Activated CD4-positive, alpha-beta T cell treated with anti-CD3 and anti-CD28 coated beads, Interleukin-2, amount 50 U/mL, for 1 hour (primary cell): ENCODE measurements at places on chromosomes 3 and 15.

- no peak for DNase-seq
Measured at GRCh38 chr15:97317163-97317562, 643.3 kb upstream of the ARRDC4 start.

GRCh38 chr3:136671921-136672320 lies 80.3 kb downstream of the STAG1 start:
- no peak for DNase-seq

DNA sequence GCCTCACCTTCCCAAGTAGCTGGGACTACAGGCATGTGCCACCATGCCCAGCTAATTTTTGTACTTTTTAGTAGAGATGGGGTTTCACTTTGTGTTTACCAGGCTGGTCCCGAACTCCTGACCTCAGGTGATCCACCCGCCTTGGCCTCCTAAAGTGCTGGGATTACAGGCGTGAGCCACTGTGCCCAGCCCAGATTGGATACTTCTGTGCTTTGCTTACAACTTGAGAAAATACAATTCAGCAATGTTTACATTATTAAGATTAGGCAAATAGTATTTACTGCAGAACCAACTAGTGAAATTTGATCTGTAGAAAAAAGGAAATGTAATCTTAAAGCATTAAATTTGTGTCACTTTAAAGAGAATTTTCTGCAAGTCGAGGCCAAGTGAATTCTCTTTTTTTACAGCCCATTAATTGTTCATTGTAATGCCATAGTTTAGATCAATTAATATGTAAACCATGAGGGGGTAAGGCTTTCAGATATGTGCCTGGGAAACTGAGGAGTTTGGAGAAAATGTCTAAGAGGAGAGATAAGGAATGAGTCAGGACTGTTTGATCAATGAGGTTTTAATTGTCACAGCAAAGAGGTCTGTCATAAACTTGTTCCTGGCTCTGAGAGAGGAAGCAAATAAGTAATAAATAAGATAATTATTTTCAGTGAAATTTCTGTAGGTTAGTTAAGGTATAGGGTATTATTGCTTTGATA lies 15.3 kb downstream of the PYDC2 start:
- no peak for DNase-seq

DNA sequence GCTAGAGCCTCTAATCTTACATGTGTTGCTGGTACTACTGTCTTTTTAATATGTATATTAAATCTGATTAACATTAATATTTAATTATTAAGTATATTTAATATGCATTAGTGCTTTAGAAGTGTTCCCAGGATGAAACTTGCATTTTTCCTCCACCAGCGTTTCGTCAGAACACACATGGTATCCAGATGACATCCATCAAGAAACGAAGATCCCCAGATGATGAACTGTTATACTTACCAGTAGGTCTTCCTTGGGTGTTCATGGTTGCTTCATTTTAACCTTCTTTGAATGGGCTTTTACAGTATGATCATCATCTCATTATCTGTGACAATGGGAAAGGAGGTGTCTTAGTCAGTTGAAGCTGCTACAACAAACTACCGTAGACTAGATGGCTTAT lies 238.0 kb downstream of the TP63 start:
- no peak for DNase-seq

GRCh38 chr3:69510481-69511030 lies 124.7 kb upstream of the FRMD4B start:
- no peak for DNase-seq

- DNase-seq, result no peak
Measured at GRCh38 chr15:89096664-89097063, 8.4 kb downstream of the ABHD2 start.

DNA sequence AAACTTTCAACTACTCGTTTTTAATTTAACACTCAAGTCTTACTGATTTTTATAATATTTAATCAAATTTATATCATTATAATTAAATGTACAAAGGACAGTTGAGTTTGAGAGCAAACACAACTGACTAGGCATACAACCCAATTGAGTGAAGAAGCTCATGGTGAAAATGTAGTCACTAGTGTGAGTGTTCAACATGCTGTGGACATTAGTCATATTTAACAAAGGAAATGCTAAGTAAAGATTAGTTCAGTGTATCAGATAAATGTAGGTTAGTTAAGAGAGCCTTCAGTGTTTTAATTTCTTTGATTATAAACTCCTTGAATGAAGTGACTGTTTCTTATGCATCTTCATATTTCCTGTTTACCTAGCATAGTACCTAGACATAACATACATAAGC lies 444.2 kb upstream of the GOLIM4 start:
- no peak for DNase-seq

DNA sequence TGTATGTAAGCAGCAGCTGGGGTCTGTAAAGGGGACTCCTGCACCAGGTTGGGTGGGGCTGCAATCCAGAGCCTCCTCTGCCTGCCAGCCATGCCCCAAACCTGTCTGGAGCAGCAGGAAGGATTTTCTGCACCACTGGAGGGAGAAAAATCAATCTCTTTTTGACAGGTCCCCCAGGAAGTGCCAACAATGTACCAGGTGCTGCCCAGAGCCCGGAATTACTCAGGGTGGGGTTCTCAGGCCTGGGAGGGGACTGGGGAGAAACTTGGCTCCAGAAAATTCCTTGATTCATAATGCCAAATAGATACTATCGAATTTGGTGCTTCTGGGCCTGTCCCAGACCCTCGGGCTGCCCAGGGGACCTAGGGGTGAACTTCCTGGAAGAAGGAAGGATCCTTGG lies 52.6 kb downstream of the WNT7A start:
- DNase-seq, result no peak

- DNase-seq, result peak; percentile 57
Measured at GRCh38 chr3:50194903-50195500, 3.6 kb downstream of the GNAT1 start.

DNA sequence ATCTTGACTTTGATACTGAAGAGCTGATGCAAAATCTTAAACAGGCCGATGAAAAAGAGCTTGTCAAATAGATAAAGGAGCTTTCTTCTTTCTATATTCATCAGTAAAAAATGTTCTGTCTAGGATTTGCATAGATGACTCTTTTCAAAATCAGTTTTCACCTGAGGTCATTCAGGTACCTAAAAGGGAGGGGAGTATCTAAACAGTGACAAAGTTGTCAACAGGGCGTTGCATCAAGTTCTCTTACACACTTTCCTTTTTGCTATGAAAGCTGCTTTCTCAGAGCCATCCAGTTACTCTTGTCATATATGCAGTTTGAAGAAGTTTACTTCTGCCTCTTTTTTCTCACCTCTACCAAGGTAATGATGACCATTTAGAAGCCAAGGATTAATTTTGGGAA lies 60.0 kb downstream of the AKAP13 start:
- no peak for DNase-seq
